ENCODE measurements at places on chromosomes 7 and 10.
A peak's percentile ranks its signal among the peaks of the same experiment; 100 is the strongest.

GRCh38 chr7:144908324-144908723 lies 72.5 kb upstream of the TPK1 start:
- H3K27ac ChIP-seq, result no peak overlapping the region
- no peaks in the 10 kb centered on the region for H3K36me3 ChIP-seq
- no peak overlapping the region for H3K4me3 ChIP-seq
- DNase-seq, result no peak
- H3K27me3 ChIP-seq, result no peaks in the 10 kb centered on the region
- peaks cover 18% of the 10 kb centered on the region for H3K4me1 ChIP-seq

DNA sequence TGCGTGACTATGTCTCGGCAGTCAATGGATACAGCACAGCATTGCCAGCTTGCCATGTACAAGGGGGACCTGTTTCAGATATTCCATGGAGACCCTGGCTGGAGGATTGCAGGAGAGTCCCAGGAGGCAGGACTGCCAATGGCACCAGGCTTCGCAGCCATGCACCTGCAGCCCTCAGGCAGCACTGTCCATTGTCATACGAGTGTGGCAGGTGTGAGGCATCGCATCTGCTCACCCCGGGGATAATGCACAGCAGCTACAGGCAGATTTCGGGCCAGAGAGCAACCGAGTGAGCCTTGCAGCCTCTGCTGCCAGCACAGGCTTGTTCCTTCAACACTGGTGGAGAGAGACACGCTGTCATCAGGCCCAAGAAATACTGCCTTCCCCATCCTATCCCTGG lies 415.1 kb downstream of the PAXIP1 start:
- H3K4me1 ChIP-seq, result no peaks in the 10 kb centered on the region
- DNase-seq, result no peak
- no peaks in the 10 kb centered on the region for H3K27me3 ChIP-seq
- no peak overlapping the region for H3K27ac ChIP-seq
- H3K4me3 ChIP-seq, result no peak overlapping the region
- H3K36me3 ChIP-seq, result no peaks in the 10 kb centered on the region

GRCh38 chr7:108094933-108095710 lies 35.0 kb downstream of the LAMB4 start:
- DNase-seq, result no peak
- H3K27ac ChIP-seq, result no peak overlapping the region
- H3K4me3 ChIP-seq, result no peak overlapping the region
- no peaks in the 10 kb centered on the region for H3K4me1 ChIP-seq

- no peak overlapping the region for H3K27ac ChIP-seq
- peak overlapping the region; percentile 21 for H3K4me3 ChIP-seq
- H3K36me3 ChIP-seq, result no peaks in the 10 kb centered on the region
- peak; percentile 84 for DNase-seq
- peaks cover 7% of the 10 kb centered on the region for H3K4me1 ChIP-seq
Observed at GRCh38 chr7:101733713-101734475, 83.5 kb upstream of the CUX1 start.

GRCh38 chr10:72375585-72375984 lies 20.9 kb upstream of the DNAJB12 start:
- peaks cover 30% of the 10 kb centered on the region for H3K4me1 ChIP-seq
- H3K27ac ChIP-seq, result no peak overlapping the region
- H3K27me3 ChIP-seq, result no peaks in the 10 kb centered on the region

GRCh38 chr7:73704640-73705550 lies 14.6 kb downstream of the STX1A start:
- no peak overlapping the region for H3K27ac ChIP-seq
- no peak for DNase-seq
- no peaks in the 10 kb centered on the region for H3K27me3 ChIP-seq

DNA sequence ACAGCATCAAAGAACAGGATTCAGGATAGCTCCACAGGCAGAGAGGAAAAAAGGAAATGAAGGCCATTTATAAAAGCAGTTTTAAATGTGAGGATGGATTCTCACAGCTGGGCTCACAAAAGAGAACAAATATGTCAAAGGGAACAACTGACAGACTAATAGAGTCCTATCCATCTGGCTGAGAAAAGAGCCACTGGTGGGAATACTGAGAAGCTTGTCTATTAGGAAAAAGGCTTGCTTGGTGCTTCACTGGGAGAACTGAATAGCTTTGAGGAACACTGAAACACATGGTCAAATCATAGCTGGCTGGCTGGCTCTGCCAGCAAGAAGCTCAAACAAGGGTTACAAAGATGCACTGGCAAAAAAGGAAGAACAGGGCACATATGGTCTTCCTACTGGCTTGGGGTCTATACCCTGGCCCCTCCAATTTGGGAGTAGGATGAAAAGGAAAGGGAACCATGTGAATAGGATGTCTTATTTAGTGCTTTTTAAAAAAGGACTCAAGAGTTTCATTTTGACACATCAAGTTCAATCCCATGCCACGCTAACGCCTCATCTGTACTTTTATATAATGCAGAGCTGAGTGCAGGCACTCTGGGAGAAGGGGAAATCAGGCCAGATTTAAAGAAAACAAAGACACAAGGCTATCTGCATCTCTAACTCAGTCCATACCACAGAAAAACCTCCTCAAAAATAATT lies 44.8 kb upstream of the KCNIP2 start:
- no peak overlapping the region for H3K27ac ChIP-seq
- peaks cover 7% of the 10 kb centered on the region for H3K4me1 ChIP-seq
- no peaks in the 10 kb centered on the region for H3K27me3 ChIP-seq
- H3K4me3 ChIP-seq, result no peak overlapping the region

- no peaks in the 10 kb centered on the region for H3K36me3 ChIP-seq
- H3K27me3 ChIP-seq, result no peaks in the 10 kb centered on the region
- no peak for DNase-seq
- no peak overlapping the region for H3K27ac ChIP-seq
Observed at GRCh38 chr7:123004931-123005330, 9.4 kb upstream of the TAS2R16 start.

DNA sequence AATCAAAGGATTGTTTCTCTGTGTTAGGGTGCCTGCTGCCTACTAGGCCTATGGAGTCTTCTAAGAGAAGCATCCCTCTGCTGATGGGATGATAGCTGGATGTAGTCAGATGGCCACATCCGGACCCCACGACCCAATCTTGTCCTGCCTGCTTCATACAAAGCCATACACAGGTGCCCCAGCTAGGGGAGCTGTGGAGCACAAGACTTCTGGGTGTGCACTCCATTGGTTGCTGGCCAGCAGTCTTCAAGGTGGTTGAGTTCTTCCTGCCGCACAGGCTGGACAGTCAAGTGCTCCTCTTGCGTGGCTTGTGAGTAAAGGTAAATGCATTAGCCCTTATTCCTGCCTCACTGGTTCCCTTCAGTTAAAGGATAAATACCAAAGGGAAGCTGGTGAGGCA lies 120.2 kb downstream of the TEX36 start:
- no peak for DNase-seq
- H3K27ac ChIP-seq, result no peak overlapping the region
- H3K36me3 ChIP-seq, result no peaks in the 10 kb centered on the region
- H3K27me3 ChIP-seq, result no peaks in the 10 kb centered on the region

DNA sequence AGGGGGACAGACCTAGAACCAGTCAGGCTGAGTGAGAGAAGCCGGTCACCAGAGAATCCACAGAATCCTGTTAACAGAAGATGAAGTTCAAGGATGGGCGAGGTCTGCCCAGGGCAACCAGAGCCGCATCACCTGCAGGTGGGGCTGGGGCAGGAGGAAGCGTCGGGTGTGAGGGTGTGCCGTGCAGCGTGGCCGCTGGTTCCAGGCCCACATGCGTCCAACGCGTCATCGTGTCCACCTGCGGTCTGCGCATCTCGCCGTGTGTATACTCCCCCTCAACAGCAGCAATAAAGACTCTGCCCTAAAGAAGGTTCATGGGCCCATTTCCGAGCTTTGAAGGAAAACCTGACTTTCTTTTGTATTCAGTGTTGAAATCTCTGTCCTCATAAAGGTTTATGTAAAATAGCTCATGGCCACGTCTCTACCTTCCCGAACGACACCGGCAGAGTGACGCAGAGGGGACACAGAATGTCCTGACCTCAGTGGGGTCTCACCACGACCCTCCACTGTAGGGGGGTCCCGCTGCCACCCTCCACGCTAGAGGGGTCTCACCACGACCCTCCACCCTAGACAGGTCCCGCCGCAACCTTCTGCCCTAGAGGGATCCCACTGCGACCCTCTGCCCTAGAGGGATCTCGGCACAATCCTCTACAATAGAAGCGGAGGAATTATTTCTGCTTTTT lies 446.9 kb downstream of the PTPRN2 start:
- no peak overlapping the region for H3K4me3 ChIP-seq
- H3K36me3 ChIP-seq, result no peaks in the 10 kb centered on the region
- H3K27me3 ChIP-seq, result no peaks in the 10 kb centered on the region
- no peak overlapping the region for H3K27ac ChIP-seq
- DNase-seq, result no peak
- no peaks in the 10 kb centered on the region for H3K4me1 ChIP-seq

DNA sequence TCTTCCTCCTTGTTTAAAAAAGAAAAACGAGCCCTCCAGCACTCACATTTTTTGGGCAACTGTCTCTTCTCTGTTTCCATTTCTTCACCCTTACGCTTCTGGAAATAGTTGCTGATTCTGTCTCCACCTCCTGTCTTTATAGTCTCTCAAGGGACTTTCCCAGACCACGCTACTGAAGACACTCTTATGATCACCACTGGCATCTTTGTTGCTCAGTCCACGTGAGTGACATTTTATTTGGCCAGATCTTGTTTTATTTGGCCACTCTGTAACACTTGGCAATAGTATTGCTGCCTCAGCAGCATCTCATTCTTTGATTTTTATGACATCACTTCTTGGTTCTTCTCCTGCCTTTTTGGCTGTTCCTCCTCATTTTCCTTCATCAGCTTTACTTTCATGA lies 21.6 kb upstream of the NME8 start:
- H3K27ac ChIP-seq, result no peak overlapping the region
- no peaks in the 10 kb centered on the region for H3K27me3 ChIP-seq
- no peak overlapping the region for H3K4me3 ChIP-seq
- no peaks in the 10 kb centered on the region for H3K4me1 ChIP-seq
- DNase-seq, result no peak
- no peaks in the 10 kb centered on the region for H3K36me3 ChIP-seq

DNA sequence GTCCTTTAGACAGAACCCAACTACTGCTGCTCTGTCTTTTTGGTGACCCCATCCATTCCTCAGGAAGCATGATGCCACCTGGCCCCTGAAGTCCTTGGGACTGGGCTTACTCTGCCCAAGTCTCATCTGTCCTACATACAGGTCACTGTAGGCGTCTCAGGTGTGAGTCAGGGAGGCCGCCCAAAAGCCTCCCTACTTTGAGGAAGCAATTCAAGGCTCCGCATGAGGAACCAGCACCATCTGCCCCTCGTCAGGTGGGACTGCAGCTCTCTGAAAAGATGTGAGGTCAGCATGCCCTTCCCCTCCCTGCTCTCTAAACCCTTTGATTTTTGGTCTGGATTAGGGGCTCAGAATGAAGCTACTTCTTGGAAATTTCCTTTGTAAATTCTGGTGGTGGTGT lies 354.8 kb downstream of the CXCL12 start:
- H3K4me3 ChIP-seq, result no peak overlapping the region
- H3K36me3 ChIP-seq, result no peaks in the 10 kb centered on the region
- no peaks in the 10 kb centered on the region for H3K4me1 ChIP-seq
- peak; percentile 48 for DNase-seq
- H3K27ac ChIP-seq, result no peak overlapping the region
- H3K27me3 ChIP-seq, result no peaks in the 10 kb centered on the region

DNA sequence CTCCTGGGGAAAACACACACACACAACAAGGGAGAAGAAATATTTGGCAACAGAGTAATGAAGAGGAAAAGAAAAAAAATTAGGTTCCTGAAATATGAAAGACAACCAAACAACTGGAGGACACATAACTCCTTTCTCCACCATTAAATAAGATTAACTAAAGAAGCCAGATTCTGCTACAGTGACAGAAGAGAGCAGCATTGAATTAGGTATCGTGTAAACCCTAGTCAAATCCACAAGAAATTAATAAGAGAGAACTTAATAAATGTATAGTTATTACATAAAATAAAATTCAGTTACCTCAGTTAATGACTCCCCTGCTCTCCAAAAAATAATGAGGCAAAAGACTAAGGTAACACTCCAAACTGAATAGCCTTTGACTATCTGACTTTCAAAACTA lies 306.7 kb downstream of the CRPPA start:
- peaks cover 8% of the 10 kb centered on the region for H3K4me1 ChIP-seq
- no peak overlapping the region for H3K27ac ChIP-seq
- no peak for DNase-seq
- H3K4me3 ChIP-seq, result no peak overlapping the region
- no peaks in the 10 kb centered on the region for H3K27me3 ChIP-seq

- peaks cover 4% of the 10 kb centered on the region for H3K27me3 ChIP-seq
- no peak overlapping the region for H3K27ac ChIP-seq
- no peak for DNase-seq
- no peaks in the 10 kb centered on the region for H3K36me3 ChIP-seq
Observed at GRCh38 chr10:79059859-79060379, 8.8 kb upstream of the ZMIZ1 start.

DNA sequence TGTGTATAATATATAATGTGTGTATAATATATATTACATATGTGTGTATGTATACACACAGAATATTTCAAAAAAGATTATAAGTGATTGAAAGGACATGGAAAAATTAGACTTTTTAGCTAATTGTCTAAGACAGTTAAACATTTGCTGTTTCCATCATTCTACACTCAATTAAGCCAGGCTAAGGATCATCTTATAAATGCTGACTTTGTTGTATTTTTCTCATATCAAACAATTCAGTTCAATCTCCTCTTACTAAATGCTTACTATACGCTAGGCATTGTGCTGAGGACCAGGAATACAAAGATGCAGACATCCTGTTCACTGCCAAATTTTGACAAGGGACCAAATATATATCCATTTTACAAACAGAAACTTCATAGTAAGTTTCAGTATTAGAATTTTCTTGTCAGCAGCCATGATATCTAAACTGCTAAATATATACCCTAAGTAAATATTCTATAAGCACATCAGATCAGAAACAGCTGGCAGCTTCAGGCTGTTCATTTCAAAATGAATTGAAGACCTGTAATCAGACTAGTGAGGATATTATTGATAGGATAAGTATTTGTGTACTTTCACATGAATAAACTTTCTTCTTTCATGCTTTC lies 10.3 kb upstream of the LRRN3 start:
- H3K36me3 ChIP-seq, result no peaks in the 10 kb centered on the region
- H3K4me3 ChIP-seq, result no peak overlapping the region
- no peaks in the 10 kb centered on the region for H3K27me3 ChIP-seq
- H3K4me1 ChIP-seq, result peaks cover 11% of the 10 kb centered on the region
- no peak overlapping the region for H3K27ac ChIP-seq
- DNase-seq, result no peak

DNA sequence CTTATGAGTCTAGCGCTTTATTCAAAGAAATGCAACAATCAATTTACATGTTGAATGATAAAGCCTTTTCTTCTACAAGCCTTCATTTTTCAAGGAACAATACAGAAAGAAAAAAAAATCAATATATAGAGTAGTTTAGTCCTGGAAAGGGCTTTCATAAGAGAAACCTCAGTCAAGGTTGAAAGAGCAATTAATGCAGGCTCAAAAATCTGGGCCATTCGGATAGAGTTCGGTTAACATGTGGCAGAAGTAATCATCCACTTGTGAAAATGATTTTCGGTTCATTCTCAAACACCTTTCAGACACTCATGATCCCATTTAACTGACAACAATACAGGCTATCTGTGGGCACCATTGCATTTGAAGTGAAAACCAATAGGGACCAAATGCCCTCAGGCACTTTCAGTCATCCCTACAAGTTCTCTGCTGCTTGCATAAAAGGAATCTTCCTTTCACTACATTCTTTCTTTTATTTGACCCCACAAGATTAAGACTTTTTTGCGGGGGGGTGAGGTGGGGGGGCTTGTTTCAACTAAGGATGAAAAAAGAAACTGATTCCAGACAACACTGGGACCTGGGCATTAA lies 177.9 kb downstream of the RNF133 start:
- H3K4me1 ChIP-seq, result peaks cover 54% of the 10 kb centered on the region
- no peak overlapping the region for H3K4me3 ChIP-seq
- DNase-seq, result peak; percentile 37
- no peaks in the 10 kb centered on the region for H3K36me3 ChIP-seq
- H3K27ac ChIP-seq, result peak overlapping the region; percentile 47
- H3K27me3 ChIP-seq, result no peaks in the 10 kb centered on the region

Measured in neural progenitor cell (in vitro differentiated cells).